ENCODE measurements at places on chromosomes 5 and 9. TPM values are rescaled to one million over a fixed set of nuclear protein-coding genes. Genes with fewer than 3 reads are reported as not detected.
A peak's percentile ranks its signal among the peaks of the same experiment; 100 is the strongest.

ABITRAM gene
- 6.3 TPM for total RNA-seq

- peak; percentile 80 for DNase-seq
- no peaks in the 10 kb centered on the region for H3K36me3 ChIP-seq
- no peak overlapping the region for H3K4me3 ChIP-seq
- no peaks in the 10 kb centered on the region for H3K27me3 ChIP-seq
Measured at GRCh38 chr5:127959152-127959764, 124.3 kb upstream of the SLC12A2 start.

GRCh38 chr9:77066388-77066787, 46.9 kb downstream of the FOXB2 start:
- no peaks in the 10 kb centered on the region for H3K4me1 ChIP-seq
- no peak overlapping the region for H3K4me3 ChIP-seq
- no peak overlapping the region for H3K27ac ChIP-seq
- DNase-seq, result no peak
- H3K36me3 ChIP-seq, result no peaks in the 10 kb centered on the region
- H3K27me3 ChIP-seq, result no peaks in the 10 kb centered on the region

GRCh38 chr9:94805585-94805984, 79.1 kb downstream of the AOPEP start:
- DNase-seq, result no peak
- H3K36me3 ChIP-seq, result no peaks in the 10 kb centered on the region
- no peak overlapping the region for H3K27ac ChIP-seq
- peaks cover 27% of the 10 kb centered on the region for H3K4me1 ChIP-seq

GRCh38 chr5:15598294-15598902, 98.4 kb downstream of the FBXL7 start:
- H3K4me3 ChIP-seq, result no peak overlapping the region
- H3K27me3 ChIP-seq, result no peaks in the 10 kb centered on the region
- H3K36me3 ChIP-seq, result no peaks in the 10 kb centered on the region
- no peak overlapping the region for H3K27ac ChIP-seq
- no peaks in the 10 kb centered on the region for H3K4me1 ChIP-seq
- no peak for DNase-seq

- no peak for DNase-seq
- H3K27me3 ChIP-seq, result no peaks in the 10 kb centered on the region
- no peak overlapping the region for H3K4me3 ChIP-seq
- H3K27ac ChIP-seq, result no peak overlapping the region
Measured at GRCh38 chr5:52603778-52604554, 183.8 kb upstream of the ITGA1 start.

GRCh38 chr9:124450241-124450924, at the start of gene ADGRD2:
TSS of gene ADGRD2 (plus strand) at chr9:124450451. CDS start at chr9:124451667, 1,216 bp downstream.
- peaks cover 21% of the 10 kb centered on the region for H3K4me1 ChIP-seq
- DNase-seq, result peak; percentile 27
- no peak within 1 kb of the TSS for H3K4me3 ChIP-seq
- H3K36me3 ChIP-seq, result no peaks in the 10 kb centered on the region

DNA sequence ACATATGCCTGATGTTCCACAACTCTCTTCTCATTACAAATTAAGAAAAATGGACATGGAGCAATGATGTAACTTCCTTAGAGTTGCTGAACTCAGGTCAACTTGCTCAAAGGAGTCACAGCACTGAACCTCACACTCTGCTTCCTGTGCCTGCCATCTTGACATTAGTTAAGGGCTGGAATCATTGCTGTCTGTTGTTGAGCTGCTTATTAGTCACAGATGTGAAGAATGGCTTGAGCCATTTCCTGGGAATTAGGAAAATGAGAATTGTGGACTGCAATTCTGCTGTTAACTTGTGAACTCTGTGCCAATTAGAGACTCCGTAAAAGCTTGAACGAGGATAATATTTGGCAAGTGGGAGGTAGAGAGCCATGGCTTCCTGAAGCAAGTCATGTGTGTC, 212.0 kb downstream of the ADAMTS12 start:
- H3K27me3 ChIP-seq, result no peaks in the 10 kb centered on the region
- no peaks in the 10 kb centered on the region for H3K4me1 ChIP-seq
- DNase-seq, result no peak
- no peaks in the 10 kb centered on the region for H3K36me3 ChIP-seq

DNA sequence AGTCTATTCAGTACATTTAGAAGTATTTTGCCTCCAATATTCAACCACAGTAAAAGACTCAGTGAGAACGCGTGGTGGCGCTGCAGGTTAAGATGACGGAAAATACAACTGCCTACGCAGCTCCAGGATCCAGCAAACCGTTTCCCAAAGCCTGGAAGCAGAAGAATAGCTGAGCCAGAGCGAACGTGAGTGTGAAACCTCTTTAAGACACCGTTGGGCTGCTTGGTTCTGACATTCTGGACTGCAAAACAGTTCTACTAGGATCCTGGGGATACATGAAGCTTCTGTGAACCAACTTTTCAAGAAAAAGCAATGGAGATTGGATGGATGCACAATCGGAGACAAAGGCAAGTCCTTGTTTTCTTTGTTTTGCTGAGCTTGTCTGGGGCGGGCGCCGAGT, at the start of gene PCDHB16:
TSS of gene PCDHB16 (plus strand) at position 140 of the 400 bp plus-strand sequence. CDS start at position 313, 173 bp downstream.
- peak; percentile 59 for DNase-seq
- no peaks in the 10 kb centered on the region for H3K27me3 ChIP-seq
- H3K36me3 ChIP-seq, result no peaks in the 10 kb centered on the region
- H3K4me1 ChIP-seq, result no peaks in the 10 kb centered on the region

GRCh38 chr5:177276886-177277285, 26.6 kb downstream of the RAB24 start:
- no peaks in the 10 kb centered on the region for H3K4me1 ChIP-seq
- H3K36me3 ChIP-seq, result no peaks in the 10 kb centered on the region
- no peaks in the 10 kb centered on the region for H3K27me3 ChIP-seq
- no peak overlapping the region for H3K4me3 ChIP-seq

S1PR3 gene
- total RNA-seq, result 2.3 TPM

DNA sequence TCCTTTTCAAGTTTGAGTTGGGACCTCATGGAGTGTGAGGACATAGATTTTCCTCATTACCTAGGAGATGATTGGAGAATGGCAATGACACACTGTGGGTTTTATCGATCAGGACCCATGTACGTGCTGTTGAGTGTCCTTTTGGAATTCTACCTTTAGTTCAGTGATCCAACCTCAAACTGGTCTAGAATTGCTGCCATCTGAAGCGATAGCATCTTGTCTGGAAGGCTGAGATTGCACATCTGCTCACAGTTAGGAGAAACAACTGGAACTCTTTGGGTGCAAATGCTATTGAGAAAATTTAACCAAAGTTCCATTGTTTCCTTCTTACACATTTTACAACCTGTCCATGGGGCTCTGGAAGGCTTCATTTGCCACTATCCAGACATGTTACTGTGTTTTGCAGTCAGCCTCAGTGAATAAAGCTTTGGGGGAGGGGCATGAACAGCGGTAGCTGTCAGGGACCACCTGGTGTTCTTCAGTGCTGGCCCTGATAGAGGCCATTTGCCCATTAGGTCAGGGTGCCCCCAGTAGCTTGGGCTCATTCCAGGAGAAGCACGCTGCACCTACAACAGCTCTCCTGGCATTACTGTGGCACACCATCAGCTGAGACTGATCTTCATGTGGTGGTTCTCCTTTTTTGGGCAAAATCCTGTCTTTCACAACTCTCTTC, 123.1 kb downstream of the PDE8B start:
- no peaks in the 10 kb centered on the region for H3K27me3 ChIP-seq
- DNase-seq, result no peak
- H3K36me3 ChIP-seq, result no peaks in the 10 kb centered on the region
- no peak overlapping the region for H3K27ac ChIP-seq

DNA sequence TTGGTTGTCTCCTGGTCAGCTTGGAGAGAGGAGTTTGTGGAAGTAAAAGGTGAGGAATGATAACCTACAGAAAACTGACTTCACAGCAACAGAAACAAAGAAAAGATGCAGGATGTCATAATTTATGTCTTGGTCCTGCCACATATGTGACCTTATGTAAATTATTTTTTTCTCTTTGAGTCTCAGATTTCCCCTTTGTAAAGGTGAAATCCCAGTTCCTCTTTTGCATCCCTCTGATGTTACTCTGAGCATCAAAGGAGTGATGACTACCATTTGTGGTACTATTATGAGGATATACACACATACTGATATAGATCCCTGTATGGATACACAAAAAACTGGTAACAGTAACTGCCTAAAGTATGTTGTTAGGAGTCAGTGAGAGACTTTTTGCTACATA, 1.4 kb upstream of the THG1L start:
- peaks cover 8% of the 10 kb centered on the region for H3K4me1 ChIP-seq
- no peak for DNase-seq
- H3K36me3 ChIP-seq, result peaks cover 3% of the 10 kb centered on the region
- no peaks in the 10 kb centered on the region for H3K27me3 ChIP-seq
- H3K27ac ChIP-seq, result no peak overlapping the region

- H3K36me3 ChIP-seq, result peaks cover 19% of the 10 kb centered on the region
- H3K4me1 ChIP-seq, result peaks cover 15% of the 10 kb centered on the region
- H3K4me3 ChIP-seq, result no peak overlapping the region
- no peak for DNase-seq
Measured at GRCh38 chr5:134579284-134579771, 53.3 kb downstream of the SAR1B start.

- H3K4me3 ChIP-seq, result no peak overlapping the region
- H3K27me3 ChIP-seq, result no peaks in the 10 kb centered on the region
- DNase-seq, result no peak
- H3K27ac ChIP-seq, result no peak overlapping the region
- H3K4me1 ChIP-seq, result no peaks in the 10 kb centered on the region
Measured at GRCh38 chr9:17191082-17191481, 56.2 kb downstream of the CNTLN start.

PLAC8L1 gene
- not detected for total RNA-seq

DNA sequence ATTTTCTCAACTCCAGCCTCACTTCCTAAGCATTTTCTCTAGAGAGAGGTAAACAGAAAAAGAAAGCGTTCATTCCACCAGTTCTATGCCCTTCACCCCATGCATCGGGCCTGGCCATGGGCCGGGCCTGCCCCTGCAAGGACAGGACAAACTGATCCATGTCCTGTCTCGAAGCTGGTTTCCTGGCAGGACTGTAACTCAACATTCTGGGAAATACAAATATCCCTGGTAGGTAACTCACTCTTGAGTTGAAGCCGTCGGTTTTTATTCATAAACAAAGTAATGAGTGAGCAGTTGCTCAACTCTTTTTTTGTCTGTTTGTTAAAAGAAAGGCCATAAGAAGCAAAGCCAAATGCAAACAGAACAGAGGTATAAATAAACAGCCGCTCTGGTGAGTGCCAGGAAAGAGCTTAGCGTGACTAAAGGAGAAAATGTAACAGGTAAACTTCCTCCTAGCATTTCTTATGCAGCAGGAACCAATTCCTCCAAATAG, 64.4 kb upstream of the DNAH5 start:
- H3K4me1 ChIP-seq, result peaks cover 27% of the 10 kb centered on the region
- peak; percentile 50 for DNase-seq
- no peaks in the 10 kb centered on the region for H3K36me3 ChIP-seq

TMC1 gene
- total RNA-seq, result not detected

DNA sequence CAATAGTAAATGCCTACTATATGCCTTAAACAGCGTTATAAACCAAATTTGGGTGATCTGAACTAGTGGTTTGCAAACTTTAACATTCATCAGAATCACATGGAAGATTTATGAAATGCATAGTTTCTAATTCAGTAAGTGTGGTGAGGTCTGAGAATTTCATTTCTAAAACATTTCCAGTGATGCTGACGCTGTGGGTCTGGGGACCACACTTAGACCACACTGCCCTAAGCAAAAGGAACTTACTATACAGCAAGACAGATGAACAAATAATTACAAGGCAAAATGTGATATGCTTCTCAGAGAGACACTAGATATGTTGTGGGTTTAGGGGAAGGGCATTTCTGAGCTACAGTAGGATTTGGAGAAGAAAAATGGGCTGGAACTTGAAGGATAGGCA, 72.6 kb downstream of the OXCT1 start:
- H3K36me3 ChIP-seq, result no peaks in the 10 kb centered on the region
- no peaks in the 10 kb centered on the region for H3K4me1 ChIP-seq
- no peak overlapping the region for H3K4me3 ChIP-seq
- DNase-seq, result no peak

DNA sequence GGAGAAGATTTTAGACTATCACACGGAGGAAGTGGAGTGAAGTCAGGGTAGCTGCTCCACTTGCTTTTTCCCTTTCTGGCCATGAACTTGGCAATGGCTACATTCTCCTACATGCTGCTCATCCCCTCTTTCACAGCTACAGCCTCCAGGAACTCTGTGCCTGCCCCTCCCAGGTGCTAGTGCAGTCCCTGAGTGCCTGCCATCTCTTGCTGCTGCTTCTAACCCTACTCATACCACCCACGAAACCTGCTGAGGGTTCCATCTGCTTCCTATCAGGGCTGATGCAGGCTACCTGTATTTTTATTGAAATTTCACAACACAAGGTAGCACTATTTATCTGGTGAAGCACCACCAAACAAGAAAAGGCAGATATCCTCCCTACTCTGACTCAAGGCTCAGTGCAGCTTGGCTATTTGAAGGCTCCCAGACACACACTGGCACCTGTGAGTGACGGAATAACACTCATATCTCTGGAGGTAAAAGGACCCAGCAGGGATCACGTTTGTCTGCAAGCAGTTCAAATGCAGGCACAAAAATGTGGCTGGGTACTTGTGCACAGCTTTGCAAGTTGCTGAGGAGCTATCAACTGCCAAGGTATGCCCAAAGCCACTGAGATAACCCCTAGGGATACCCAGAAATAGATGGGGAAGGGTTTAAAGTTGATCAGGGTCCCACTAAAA, 51.6 kb downstream of the MARCHF11 start:
- no peak for DNase-seq
- H3K4me3 ChIP-seq, result no peak overlapping the region
- no peaks in the 10 kb centered on the region for H3K36me3 ChIP-seq
- no peaks in the 10 kb centered on the region for H3K27me3 ChIP-seq
- H3K4me1 ChIP-seq, result no peaks in the 10 kb centered on the region
- H3K27ac ChIP-seq, result no peak overlapping the region

ROR2 gene
- 5.4 TPM for total RNA-seq

PCDHGA7 gene
- total RNA-seq, result 7.6 TPM
